ENCODE measurements at places on chromosomes 2 and 18. TPM values are rescaled to one million over a fixed set of nuclear protein-coding genes. Genes with fewer than 3 reads are reported as not detected.

ITGA6 gene
- 61.8 TPM for total RNA-seq

KLF11 gene
- 3.0 TPM for total RNA-seq

NTSR2 gene
- not detected for total RNA-seq

PRLH gene
- total RNA-seq: not detected

CCDC150 gene
- 13.6 TPM for total RNA-seq

LYG2 gene
- total RNA-seq: not detected

ABCG8 gene
- not detected for total RNA-seq

SERPINB4 gene
- not detected for total RNA-seq

TWIST2 gene
- total RNA-seq: 94.9 TPM

SKOR2 gene
- total RNA-seq: not detected

KIAA2012 gene
- not detected for total RNA-seq

CFAP221 gene
- total RNA-seq: not detected
